Stimulated activated CD4-positive, alpha-beta T cell treated with anti-CD3 and anti-CD28 coated beads, Interleukin-15, amount 100 ng/mL, for 48 hours (primary cell): ENCODE measurements at places on chromosomes 1 and 21.

- DNase-seq, result no peak
Measured at GRCh38 chr1:94209425-94209824, 28.0 kb downstream of the ARHGAP29 start.

GRCh38 chr1:225471109-225471452 lies 43.2 kb upstream of the LBR start:
- DNase-seq, result no peak

GRCh38 chr1:113042285-113043143 lies 30.5 kb upstream of the LRIG2 start:
- no peak for DNase-seq

DNA sequence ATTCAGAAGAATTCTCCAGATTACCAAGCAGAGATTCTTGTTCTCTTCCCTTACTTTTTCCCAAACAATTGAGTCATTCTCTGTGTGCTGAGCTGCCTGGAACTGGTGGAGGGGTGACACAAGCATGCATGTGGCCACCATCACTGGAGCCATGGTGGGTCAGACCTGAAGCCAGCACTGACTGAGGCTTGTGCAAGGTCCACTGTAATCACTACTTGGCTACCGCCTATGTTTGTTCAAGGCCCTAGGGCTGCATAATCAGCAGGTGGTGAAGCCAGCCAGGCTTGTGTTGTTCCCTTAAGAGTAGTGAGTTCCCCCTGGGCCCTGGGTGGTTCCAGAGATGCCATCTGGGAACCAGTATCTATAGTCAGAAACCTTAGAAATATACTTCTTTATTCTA lies 183.8 kb downstream of the DNAH14 start:
- no peak for DNase-seq

GRCh38 chr1:97105531-97105930 lies 383.9 kb downstream of the PTBP2 start:
- DNase-seq, result no peak

DNA sequence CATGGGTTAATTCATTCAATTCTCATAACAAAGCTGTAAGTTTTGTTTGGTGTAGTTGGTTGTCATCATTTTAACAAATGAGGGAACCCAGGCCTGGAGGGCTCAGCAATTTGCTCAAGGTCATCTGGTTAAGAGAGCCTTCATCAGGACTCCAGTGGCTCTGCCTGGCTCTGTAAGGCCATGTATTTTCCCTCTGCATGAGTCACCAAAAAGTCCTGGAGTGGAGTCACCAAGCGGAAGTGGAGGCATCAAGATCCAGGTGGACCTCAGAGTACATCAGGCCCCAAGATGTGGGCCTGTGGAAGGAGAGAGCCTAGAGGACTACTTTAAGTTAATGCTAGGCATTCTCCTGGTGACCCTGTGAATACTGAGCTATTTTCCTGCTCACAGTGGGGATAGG lies 30.0 kb upstream of the RBM15 start:
- no peak for DNase-seq

DNA sequence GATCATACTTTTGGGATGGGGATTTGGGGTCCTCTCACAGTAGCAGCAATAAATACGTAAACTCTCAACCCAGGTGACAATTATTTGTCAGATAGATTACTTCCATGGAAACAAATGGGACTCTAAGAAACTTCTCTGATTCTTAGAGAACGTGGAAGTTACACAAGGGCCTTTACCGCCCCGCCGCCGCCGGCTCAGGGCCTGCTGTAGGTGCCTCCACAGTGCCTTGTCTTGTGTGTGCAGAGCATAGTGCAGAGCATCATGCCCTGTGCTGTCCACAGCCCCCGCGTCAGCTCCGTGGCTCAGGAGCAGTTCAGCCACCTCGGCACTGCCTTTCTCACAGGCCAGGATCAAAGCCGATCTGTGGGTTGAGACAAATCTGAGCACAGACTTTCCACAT lies 11.0 kb downstream of the ANKRD35 start:
- DNase-seq, result no peak

DNA sequence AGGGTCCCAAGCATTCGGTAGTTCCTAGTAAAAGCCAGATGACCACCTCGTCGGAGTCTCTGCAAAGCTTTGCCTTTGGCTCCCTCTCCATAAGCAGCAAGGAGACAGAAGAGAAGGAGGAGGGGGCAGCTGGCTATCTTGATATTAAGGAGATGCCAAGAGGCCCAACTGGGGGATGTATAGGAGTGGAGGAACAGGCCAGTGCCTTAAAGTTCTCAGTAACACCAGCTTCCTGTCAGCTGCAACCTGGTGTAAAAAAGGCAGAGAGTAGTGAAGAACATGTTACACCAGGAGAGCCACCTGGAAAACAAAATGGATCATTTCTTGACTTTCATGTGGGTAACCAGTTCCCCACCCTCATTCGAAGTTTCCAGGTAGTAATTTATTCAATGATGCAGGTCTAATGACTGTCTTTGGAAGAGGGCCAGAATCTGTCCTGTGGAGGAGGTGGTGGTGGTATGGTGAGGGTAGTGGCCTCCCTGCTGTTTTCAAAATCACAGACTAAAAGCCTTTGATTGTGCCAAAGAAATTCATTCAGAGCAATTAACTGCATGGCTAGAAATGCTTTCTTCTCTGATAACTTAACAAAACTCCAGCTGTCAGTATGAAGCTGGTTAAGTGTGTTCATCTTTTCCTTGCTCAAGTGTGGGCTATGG lies 27.3 kb downstream of the TMEM200B start:
- DNase-seq, result no peak

DNA sequence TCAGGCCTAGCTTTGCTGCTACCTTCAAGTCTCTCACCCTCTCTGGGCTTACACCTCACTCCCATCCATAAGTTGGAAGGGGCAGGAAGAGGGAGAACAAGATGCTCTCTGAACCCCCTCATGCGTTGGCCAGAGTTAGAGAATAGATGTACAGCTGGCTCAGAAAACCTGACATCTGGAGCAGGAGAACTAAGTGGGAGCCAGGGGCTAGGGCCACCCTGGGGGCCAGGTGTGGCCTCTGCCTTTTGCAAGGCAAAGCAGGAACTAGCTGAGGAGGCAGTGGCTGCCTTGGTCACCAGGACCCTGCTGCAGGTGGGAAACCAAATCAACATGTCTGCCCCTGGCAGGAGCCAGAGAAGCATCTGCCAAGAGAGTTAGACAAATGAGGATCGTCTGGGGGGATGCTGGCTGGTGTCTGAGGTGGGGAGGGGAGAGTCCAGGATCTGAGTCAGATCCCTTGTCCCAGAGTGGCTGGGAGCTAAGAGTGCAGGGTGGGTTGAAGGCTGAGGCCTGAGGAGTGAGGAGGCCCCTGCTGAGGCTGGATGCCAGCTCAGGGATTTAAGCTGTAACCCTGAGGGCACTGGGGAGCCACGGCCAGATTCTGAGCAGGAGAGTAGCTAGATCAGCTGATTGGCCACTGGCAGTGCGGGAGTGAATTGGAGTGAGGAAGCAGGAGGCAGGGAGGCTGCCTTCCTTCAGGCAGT lies 115.0 kb downstream of the EPHB2 start:
- no peak for DNase-seq

- DNase-seq, result no peak
Measured at GRCh38 chr1:93779540-93780165, 98.0 kb upstream of the BCAR3 start.

DNA sequence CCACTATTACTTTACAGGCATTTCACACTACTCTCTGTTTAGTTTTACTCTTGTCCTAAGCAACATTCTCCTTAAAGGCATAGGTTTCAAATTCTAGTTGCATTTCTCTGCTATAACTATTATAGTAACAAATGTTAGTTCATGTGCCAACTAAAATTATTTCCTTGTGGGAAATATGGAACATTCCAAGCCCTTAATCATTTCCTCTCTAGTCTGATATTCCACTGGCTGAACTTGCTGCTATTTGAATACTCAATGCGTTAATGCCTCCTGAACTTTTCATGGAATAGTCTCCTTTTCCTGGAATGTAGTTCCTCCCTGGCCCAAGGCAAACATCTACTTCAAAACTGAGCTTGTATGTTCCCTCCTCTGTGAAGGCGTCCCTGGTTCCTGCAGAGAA lies 19.3 kb upstream of the TBX19 start:
- DNase-seq, result no peak

GRCh38 chr21:40668555-40669275 lies 178.2 kb downstream of the DSCAM start:
- DNase-seq, result no peak

- DNase-seq, result no peak
Measured at GRCh38 chr1:238345837-238346236, 455.1 kb upstream of the ZP4 start.

DNA sequence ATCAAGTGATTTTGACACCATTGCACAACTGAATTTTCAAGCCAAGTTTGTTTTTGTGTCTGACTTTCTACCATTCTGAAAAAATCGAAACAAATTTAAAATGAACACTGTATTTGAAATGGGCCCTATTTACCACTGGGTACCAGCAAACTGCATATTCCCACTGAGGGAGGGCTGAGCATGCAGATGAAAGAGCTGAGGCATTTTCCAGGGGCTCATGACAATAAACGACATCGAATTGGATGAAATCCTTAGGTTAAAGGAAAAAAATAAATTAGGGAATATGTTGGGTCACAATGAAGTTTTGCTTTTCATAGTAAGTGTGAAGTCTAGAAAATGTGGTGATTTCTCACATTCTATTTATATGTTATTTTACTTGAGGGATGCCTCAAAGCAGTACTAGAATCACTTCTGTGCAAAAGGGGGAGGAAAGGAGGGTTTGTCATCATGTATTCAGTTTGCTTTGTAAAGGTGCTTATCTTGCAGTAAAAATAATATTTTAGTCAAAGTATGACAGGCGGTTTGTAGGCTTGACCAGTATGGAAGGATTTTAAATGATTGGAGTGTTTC lies 11.2 kb downstream of the ZBTB18 start:
- no peak for DNase-seq

DNA sequence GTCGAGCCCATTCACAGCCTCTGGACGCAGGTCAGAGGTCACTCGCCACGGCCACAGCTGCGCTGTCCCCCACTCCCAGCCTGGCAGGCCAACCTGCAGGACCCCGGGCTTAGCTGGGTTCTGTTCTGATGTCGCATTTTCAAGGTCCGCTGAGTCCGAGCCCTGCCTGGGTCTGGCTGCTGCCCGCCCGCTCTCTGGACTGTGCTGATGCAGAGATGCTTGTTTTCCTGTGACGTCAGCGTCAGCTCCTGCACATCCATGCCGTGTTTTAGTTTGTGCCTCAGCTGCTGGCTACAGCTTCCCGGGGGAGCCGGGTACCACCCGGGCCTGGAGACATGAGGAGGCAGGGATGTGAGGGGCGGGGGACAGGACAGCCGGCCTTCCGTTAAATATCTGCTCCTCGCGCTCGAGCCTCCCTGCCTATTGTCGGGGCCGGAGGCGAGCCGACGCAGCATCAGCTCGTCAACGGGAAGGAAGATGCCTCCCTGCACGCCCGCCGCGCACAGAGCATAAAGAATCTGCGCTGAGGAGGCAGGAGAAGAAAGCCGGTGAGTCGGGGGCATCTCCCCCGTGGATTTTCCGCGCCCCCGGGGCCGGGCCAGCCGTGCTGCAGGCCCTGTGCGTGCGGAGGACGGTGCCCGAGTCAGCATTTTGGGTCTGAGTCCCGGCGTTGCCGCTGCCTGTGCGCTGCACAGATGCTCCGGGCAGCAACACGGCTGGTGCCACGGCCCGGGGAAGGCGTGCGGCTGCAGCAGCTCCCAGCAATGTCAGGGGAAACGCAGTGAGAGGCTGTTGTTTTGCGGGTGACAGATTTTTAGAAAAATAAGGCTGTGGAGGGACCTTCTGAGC lies 23.4 kb downstream of the PRKCZ start:
- no peak for DNase-seq

DNA sequence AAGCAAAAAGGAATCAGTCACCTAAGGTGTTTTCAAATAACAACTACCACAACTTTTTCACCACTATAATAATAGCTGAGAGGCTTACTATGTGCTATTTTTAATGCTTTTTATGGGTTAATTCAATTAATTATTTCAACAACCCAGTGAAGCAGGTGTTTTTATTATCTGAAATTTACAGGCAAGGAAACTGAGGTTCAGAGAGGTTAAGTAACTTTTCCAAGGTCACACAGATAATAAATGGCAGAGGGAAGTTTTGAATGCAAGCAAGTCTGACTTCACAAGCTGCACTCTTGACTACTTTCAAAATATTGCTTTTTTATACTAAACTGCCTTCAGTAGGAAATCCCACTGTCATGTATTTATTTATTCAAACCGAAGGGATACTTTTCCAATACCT lies 4.2 kb upstream of the TMEM183A start:
- DNase-seq, result no peak

- no peak for DNase-seq
Measured at GRCh38 chr1:82392513-82392912, 591.8 kb downstream of the ADGRL2 start.

GRCh38 chr1:228784181-228784580 lies 48.9 kb downstream of the RHOU start:
- DNase-seq, result no peak

DNA sequence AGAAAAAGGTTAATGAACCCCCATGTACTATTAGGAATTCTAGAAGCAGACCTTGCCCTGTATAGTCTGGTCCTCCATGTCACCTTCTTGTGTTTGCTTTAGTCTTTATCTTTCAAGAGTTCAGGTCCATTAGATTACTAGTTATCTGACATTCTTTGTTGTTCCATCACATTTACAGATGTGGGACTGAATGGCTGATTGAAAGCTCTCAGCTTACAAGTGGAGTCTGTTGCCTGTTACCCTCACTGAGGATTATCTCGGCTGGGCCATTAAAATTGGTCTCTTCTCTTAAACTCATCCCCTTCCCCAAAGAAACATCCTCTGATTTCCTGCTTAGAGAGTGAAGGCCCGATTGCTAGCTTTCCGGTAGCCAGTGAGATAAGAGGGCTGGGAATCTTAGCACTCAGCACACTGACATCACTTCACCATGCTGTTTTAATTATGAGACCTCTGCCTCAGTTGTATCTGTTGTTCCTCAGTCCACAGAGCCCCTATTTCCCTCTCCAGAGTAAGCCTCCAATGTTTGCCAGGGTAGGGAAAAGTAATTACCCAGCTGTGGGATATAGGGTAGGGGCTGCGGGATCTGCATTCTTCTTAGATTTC lies 76.8 kb downstream of the LPGAT1 start:
- DNase-seq, result no peak

- no peak for DNase-seq
Measured at GRCh38 chr21:17501107-17502006, 11.5 kb upstream of the CXADR start.

- DNase-seq, result no peak
Measured at GRCh38 chr1:41619511-41620364, 135.3 kb upstream of the EDN2 start.

GRCh38 chr1:94017155-94017829 lies 103.7 kb downstream of the ABCA4 start:
- no peak for DNase-seq

GRCh38 chr1:229407206-229408026 lies 26.5 kb downstream of the ACTA1 start:
- no peak for DNase-seq

DNA sequence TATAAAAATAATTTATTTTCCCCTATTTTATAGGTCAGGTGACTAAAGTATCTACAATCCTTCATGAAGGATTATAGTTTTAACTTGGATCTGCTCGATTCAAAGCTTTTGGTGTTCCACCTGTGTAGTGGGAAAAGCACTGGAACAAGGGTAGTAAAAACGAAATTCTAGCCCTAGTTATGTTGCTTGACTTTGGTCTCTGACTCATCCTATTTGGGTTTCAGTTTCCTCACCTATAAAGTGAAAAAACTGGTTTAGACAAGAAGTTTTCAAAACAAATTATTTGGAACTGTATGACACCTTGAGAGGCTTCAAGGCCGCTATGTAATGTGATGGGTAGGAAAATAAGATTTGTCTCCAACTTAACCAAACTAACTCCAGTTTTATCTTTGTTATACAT lies 505.2 kb upstream of the ZRANB2 start:
- DNase-seq, result no peak
